ENCODE measurements at places on chromosomes 2 and 18.

GRCh38 chr2:120719491-120719890 lies 16.2 kb upstream of the GLI2 start:
- DNase-seq, result no peak

GRCh38 chr18:4134700-4135099 lies 320.4 kb downstream of the DLGAP1 start:
- DNase-seq, result no peak

GRCh38 chr2:18085593-18085992 lies 207.1 kb downstream of the KCNS3 start:
- no peak for DNase-seq

DNA sequence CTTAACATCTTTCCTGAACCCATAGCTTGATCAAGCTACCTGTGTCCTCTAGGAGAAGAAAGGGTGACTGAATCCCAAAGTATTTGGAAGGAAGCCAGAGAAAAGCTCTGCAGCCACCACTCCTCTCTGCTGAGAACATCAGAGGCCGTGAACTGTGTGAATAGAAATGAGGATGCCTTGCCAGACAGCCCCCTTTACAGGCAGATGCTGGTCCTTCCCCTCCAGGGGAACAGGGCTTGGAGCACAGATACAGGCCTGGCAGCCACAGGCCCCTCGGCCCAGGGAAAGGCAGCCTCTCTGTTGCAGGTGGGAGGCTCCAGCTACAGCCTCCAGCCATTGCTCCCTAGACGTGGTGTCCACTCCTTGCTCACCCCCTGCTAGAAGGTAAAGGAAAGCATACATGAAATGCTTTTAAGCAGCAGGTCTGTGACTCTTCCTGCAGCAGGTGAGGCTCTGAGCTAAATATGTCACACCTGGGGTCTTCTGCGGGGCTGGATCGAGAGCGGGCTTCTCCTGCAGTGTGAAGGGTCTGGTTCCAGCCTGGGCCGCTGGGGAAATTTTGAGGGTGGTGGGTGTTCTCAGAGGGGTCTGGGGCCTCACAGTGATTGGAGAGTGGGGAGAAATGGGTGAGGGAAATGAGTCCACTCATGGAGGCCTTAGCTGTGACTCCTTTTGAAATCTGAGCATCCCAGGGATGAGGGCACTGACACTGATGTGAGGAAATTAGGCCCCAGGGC lies 234.0 kb downstream of the KLHL29 start:
- DNase-seq, result no peak

GRCh38 chr2:10048501-10049171 lies 5.3 kb downstream of the KLF11 start:
- peak; percentile 57 for DNase-seq

- no peak for DNase-seq
Measured at GRCh38 chr2:46188041-46188716, 109.0 kb upstream of the EPAS1 start.

DNA sequence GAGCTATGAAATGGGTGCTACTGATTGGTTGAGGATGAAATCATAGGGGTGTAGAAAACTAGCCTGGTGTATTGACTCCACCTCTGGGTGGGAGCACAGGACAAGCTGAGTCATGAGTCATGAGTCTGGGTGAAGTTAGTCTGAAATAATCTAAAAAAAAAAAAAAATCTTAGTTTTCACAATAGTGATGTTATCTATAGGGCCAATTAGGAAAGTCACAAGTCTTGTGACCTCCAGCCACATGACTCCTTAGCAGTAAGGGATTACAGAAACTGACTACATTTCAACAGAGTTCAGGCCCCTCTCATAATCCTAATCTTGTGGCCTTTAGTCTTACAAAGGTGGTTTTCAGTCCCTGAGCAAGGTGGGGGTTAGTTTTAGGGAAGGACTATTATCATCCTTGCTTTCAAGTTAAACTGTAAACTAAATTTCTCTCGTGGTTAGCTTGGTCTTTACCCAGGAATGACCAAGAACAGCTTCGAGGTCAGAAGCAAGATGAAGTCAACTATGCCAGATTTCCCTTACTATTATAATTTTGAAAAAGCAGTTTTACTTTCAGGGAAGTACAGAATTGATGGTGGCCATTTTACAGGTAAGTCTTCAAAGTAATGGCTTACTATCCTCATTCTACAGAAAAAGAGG lies 338.0 kb upstream of the GYPC start:
- DNase-seq, result no peak

GRCh38 chr2:215000721-215001120 lies 137.7 kb downstream of the ABCA12 start:
- DNase-seq, result no peak

- DNase-seq, result peak; percentile 77
Measured at GRCh38 chr18:34976899-34977837, 64.0 kb upstream of the MAPRE2 start.

- peak; percentile 98 for DNase-seq
Measured at GRCh38 chr2:219229305-219230058, at the start of the genes ANKZF1 and ATG9A. ANKZF1 (plus strand) TSS chr2:219229806; CDS start chr2:219230258, 452 bp downstream. ATG9A (minus strand) TSS chr2:219229636; CDS start chr2:219228024, 1,612 bp downstream.

DNA sequence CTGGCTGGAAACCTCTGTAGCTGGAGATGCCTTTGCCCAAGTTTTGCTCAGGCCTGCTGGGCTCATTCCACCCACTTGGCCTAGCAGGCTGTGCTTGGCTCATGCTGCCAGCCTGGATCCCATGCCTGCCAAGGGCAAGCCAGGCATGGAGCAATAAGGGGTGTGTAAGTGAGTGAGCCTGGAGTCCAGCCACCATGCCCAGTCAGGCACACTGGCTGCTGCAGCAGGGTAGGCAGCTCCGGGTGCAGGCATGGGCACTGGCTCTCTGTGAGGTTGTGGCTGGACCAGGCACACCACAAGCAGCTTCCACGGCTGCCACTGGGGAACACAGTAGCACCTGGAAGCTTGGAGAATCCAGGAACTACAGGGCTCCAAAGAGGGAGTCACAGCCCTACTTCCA lies 147.7 kb upstream of the HS6ST1 start:
- DNase-seq, result no peak

DNA sequence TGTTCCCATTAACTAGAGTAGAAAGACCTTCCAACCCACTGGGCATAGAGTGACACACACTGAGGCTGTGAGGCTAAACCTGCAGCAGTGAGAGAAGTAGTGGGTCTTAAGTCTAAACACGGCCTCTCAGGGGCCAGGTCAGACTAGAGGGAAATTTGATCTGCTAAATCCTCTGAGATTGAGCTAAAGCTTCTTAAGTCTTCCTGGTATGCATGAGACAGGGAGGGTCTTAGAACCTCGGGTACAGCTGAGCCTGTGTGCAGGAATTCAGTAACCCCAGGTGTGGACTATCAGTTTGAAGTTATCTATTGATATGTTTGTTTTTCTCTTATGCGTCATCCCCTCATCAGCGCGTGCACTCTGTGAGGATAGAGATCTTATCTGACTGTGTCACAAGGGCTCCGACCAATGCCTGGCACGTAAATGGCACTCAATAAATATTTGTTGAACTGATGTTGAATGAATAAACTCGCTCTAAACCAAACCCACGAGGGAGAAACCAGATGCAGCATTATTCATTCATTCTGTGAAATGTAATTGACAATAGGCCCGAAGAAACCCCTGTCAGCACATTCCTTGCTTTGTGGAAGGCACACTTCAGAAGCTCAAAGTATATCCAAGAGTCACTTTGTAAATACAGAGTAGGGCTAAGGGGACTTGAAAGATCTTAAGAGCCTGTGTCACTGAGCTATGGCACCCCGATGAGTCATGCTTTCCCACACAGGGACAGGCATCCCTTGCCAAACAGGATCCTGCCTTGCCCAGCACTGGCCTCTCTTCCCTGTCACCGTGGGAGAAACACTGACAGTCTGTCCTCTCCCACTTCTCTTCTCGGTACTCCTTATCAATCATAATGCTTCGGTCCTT lies 21.7 kb upstream of the RAB10 start:
- DNase-seq, result no peak

DNA sequence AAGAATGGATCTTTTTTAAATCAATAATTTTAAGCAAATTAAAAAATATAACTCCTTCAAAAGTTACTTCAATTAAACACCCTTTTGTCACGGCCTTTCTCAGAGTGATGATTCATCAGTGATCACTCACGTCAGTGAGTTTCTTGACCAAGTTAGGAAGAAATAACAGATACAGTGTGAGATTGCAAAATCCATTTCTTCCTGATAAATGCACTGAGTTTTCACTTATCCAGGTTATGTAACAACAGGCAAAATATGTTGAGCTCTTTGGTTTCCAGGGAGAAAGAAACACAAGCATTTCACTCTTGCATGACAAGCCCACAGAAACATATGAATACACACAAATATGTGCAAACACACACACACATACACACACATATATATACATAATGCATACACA lies 195.9 kb upstream of the CYRIA start:
- DNase-seq, result no peak

- no peak for DNase-seq
Measured at GRCh38 chr2:144670080-144670479, 150.2 kb upstream of the ZEB2 start.

- no peak for DNase-seq
Measured at GRCh38 chr18:75132931-75133525, 75.9 kb downstream of the PTGR3 start.

- no peak for DNase-seq
Measured at GRCh38 chr2:218168016-218168415, 1.3 kb upstream of the CXCR1 start.

DNA sequence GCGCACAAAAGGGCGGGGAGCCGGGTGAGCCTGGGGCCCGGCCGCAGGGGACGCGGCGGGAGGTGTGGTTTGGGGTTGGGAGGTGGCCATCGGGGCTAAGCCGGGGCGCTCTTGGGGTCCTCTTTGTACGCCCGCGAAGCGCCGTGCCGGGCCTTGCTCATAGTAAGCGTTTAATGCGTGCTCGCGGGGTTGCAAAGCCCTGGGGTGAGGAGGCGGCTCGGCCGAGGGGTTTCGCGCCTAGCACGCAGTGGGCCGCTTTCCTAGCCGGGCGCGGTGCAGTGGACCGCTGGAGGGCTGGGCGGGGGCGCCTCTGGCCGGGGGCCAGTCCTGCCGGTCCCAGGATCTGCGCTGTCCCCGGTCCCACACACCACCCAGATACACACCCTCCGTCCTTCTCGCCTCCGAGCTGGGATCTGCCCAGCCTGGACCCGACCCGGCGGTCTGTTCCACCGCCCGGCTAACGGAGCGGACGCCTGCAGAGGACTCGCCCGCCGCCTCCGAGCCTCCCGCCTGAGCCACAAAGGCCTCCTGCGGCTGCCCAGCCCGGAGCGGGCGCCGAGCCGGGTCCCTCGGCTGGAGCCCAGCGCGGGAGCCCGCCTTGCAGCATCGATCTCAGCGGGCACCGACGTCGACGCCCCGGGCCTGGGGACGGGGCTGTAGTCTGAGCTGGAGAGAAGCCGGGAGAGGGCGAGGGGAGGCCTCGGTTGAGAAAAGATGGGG lies 564 bp downstream of the DPYSL5 start:
- DNase-seq, result no peak

Measured in GM12865 (cell line).